NCI-H1694 (cell line): ENCODE measurements at places on chromosomes 16 and 17.
A peak's percentile ranks its signal among the peaks of the same experiment; 100 is the strongest.

DNA sequence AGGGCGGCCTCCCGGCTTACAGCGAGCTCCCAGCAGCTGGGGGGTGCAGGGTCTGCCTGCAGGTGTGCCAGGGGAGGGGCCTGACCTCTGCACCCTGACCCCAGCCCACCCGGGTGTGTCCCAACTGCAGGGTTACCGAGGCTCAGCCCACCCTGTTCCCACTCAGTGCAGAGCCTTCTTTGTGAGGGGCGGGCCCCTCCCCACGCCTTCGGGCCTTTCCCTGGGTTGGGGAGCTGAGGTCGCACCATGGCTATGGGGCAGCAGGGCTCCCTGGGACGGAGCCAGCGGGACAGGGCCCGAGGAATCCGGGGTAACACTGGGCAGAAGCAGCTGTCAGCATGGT is 17.1 kb downstream of the CACNA1H start:
- DNase-seq, result no peak

GRCh38 chr17:28916302-28916934 is 13.5 kb upstream of the DHRS13 start:
- peak; percentile 18 for DNase-seq

DNA sequence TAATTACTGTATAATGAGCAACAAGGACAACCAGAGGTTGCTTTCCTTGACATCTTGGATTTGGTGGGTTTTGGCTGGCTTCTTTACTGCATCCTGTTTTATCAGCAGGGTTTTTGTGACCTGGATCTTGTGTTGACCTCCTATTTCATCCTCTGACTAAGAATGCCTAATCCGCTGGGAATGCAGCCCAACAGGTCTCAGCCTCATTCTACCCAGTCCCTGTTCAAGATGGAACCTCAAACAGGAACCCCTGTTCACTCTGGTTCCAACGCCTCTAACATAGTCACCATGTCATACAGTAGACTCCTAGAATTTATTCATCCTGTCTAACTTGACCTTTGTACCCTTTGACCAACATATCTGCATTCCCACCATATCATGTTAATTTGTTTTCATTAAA is 183.8 kb upstream of the SOX9 start:
- no peak for DNase-seq

- DNase-seq, result no peak
Observed at GRCh38 chr17:13281626-13282025, 263.8 kb upstream of the ELAC2 start.

DNA sequence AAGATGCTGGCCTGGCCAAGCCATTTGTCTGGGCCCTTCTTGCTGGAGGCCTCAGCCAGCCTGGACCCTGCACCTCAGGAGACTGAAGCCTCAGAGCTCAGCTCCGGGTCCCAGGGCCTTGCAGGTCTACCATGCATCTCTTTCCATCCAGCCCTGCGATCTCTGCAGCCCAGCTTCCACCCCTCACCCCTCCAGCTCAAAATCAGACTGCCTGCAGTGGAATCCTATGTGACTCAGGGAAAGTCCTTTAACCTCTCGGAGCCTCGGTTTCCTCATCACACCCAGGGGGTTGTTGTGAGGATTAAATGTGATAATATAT is 2.9 kb upstream of the B9D1 start:
- no peak for DNase-seq

GRCh38 chr17:18361837-18362697 is 1.3 kb downstream of the SHMT1 start:
- DNase-seq, result no peak

DNA sequence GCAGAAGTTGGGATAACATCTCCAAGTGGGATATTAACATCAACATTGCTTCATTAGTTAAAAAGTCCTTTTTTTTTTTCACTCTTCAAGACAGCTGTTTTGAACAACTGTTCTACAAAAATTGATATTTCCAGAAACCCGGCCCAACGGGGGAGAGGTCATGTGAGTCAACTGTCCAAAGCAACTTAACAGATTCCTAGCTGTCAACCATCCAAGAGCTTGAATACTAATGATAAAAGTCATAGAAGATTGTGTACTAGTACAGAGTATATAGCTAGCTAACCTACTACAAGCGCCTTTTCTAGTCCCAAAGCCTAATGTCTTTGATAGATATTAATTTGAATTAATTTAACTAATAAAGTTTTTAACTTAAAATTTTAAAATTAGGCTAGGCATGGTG is 172.0 kb downstream of the CYB561 start:
- DNase-seq, result no peak

DNA sequence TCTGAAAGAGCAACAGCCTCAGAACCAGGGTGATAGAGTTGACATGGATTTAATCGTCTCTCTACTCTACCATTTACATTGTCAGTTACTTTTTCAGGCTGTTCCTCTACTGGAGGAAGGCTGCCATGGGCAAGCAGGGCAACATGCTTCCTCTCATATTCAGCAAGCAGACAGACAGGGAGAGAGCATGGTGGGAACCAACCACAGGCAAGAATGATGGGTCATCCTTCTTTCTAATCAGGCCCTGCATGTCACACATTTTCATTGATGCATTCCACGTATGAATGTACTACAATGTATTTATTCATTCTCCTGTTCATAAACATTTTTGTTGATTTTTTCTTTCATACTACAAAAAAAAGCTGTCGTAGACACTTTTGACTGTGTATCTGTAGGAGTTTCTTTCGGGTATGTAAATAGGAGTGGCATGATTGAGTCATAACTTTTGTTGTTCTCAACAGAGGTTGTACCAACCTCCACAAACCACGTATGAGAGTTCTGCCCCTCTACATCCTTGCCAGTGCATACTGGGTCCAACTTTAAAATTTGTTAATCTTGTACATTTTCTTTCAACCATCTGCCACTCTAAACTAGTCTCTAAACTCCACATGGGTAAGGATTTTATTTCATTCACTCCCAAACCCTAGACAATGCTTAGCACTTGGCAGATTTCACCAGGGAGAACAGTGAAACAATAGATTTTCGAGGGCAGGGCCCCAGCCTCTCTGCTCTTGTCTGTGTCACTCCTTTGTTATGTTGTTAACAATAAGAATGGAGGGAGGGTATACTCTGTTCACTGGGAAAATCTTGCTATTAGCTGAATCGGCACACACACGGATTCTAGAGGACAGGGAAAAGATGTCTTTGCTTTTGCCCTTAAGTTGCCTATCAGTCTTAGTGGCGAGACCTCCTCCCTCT is 58.7 kb downstream of the CMC2 start:
- DNase-seq, result no peak

GRCh38 chr17:44788139-44788538 is 29.4 kb downstream of the ADAM11 start:
- no peak for DNase-seq

DNA sequence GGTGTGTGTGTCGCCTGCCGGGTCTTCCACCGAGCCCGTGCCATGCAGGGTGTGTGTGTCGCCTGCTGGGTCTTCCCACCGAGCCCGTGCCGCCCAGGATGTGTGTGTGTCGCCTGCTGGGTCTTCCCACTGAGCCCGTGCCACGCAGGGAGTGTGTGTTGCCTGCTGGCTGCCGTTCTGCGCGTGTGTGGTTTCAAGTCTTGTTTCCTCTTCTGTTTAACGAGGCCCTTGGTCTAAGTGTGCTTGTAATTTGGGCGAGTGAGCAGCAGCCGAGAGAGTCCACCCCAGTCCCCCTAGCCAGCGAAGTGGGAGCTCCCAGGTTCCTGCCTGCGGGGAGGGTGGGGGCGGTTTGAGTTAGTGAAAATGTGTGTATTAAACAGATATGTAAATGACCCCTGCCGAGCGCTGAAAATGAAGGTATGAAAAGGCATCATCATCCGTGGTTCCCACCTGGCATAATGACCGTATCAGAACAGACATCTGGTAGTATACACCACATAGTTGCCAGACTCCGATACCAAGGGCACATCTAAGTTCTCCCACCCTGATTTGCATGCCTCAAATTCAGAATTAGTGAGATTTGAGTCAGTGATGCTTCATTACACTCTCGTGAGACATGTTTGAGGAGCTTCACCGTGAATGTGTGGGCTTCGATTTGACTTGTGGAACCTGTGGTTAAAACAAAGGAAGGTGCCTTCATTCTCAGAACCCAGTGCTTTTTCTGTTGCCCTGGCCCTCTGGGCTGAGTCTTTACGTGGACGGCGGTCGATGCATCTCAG is 114.5 kb upstream of the CHMP6 start:
- no peak for DNase-seq
